Neural crest cell (in vitro differentiated cells): ENCODE measurements at places on chromosomes 1 and 21.

GRCh38 chr1:30683699-30684098, 39.7 kb downstream of the MATN1 start:
- no peak for DNase-seq

DNA sequence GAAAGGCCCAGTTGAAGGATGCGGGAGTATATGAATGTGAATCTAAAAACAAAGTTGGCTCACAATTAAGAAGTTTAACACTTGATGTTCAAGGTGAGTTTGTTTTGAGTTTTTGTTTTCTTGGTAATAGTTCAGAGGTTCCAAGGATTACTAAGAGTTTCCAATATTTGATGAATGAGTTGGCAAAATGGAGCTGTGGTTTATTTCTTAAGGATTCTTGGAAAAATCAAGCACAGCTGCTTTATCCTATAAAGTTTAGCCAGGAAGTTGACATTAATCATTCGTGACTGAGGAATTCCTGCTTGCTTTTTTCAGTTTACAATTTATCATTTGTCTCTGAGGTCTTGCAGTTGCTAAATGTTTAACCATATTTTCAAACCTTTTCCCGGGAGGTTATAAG, 15.1 kb downstream of the VCAM1 start:
- DNase-seq = no peak

GRCh38 chr1:109864047-109864822, 46.4 kb upstream of the CSF1 start:
- no peak for DNase-seq

DNA sequence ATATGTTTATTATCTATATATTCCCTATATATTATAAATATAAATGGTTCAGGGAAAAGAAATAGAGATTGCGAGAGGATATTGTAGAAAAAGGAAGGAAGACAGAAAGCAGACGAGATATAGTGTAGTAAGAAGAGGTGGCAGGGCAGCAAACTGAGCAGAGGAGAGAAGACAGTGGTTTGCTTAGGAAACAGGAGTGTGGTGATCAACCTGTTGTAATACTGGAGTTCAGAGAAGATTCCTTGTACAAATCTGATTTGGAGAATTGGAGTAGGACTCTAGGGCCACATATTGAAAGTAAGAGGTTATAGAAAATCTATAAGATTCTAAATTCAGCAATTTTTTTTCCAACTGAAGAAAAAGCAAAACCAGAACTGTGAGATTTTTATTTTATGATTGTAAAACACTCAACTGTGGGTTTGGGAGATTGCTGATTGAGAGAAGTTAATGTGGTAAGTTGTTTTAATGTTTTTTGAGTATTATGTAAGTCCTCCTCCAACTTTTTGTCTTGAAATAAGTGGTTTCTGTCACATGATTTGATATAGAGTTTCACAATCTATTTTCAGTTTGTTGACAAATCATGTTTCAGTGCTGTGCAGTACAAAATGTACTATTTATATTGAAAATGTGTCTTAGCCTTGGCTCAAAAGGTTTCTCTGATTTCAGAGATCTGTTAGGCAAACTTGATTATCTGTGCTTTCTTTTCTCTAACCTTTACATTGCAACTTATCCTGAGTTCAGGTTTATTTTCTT, 9.6 kb upstream of the AMY2B start:
- no peak for DNase-seq

GRCh38 chr1:24074817-24075589, 36.9 kb downstream of the MYOM3 start:
- DNase-seq = no peak
